Activated T-helper 1 cell treated with anti-CD3 and anti-CD28 coated beads, Interleukin-2, amount 50 U/mL, for 16 hours (primary cell): ENCODE measurements at places on chromosomes 2 and 18.

- no peak for DNase-seq
These were observed 415.9 kb downstream of the NBAS start for GRCh38 chr2:15145046-15145817.

GRCh38 chr2:223945755-223946154 lies 620 bp upstream of the WDFY1 start:
- DNase-seq, result no peak

DNA sequence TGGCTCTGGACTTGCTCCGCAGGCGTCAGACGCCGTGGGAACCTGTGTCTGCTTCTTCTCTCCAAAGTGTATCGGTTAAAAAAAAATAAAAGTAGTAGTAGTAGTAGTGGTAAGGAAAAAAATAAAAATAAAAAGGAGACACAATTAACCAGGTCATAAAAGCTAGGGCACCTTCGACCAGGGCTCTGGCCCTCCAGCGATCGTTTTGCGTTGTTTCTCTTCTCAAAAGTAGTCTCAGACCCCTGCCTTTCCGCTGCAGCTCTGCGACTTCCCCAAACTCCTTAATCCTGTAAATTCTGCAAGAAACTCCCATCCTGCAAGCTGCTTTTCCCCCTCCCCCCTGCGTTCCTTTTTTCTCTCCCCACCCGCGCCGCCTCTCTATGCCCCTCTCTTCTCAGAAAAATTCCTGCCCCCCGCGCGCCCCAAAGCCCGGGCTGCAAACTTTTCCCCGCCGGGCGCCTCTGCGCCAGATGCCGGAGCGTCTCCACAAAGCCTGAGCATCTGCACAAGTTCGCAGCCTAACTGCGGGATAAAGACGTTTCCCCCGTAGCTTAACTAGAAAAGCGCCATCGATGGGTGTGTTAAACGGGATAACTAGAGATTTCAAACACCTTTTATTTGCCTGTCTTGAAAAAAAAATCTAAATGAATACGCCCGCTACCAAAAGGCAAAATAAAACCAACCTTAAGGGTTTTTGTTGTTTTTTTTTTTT lies 1.8 kb upstream of the SALL3 start:
- DNase-seq, result no peak

GRCh38 chr2:67503066-67503795 lies 106.1 kb downstream of the ETAA1 start:
- DNase-seq, result no peak

DNA sequence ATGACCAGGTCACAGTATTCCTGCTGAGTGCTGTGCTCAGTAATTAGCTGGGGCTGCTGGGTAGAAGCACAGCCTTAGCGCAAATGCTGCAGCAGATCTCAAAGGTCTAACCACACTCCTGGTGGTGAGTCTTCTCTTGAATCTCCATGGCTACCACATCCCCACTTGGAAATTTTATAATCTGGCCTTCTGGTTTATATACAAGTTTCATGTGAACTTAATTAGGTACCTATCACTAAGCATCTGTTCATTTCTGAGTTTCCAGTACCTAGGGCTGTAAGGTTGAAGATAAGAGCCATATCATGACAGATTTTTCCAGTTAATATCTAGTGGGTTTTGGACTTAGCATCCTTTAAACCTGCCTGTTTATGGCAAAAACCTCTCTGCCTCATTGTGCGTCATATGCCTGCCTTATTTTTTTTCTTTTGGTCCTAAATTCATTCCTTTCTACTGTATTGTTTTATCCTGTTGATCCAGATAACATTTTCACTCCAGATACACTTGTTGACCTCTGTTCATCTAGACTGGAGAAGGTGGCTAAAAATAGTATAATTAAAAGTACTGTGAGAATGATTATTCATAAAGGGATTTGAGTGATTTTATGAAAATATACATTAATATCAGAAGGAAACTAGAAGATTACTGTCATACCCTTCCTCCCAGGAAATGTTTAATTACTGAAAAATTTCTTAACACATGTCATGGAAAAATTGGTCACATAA lies 168.4 kb upstream of the THUMPD2 start:
- DNase-seq, result no peak

DNA sequence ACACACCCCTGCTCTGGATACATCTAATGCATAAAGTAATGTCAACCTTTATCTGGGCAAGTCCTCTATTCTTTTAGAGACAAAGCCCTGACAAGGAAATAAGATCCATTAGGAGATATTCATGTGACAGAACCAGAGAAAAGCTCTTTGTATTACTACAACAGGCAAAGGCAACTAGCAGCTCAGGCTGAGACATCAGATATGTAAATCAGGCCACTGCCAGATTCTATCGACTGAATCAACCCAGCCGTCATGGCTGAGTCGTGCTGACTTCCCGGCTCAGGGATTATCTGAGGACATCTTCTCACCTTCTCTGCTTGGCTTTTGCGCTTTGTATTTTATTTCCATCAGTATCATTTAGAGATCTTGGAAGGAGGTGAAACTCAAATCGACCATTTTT lies 294.5 kb downstream of the PLCL1 start:
- DNase-seq, result no peak

- no peak for DNase-seq
These were observed 5.0 kb upstream of the MRPL19 start for GRCh38 chr2:75641587-75641986.

DNA sequence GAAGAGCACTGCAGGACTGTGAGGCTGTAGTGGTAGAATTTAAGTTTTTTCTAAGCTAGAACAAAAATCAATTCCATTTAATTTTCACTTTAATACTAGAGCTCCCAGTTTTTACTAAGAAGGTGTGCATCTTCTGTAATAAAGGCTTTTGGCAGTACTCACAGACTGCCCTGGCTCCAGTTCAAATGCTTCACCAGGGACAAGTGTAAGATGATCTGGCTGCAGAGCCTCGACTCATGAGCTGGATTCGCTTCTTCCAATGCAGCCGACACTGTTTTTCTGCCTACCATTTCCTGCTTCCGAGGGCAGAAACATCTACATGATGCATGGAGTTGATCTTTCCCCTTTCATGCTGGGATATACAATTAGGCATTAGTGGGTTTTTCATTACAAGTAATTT lies 87.0 kb downstream of the FARSB start:
- DNase-seq, result no peak

DNA sequence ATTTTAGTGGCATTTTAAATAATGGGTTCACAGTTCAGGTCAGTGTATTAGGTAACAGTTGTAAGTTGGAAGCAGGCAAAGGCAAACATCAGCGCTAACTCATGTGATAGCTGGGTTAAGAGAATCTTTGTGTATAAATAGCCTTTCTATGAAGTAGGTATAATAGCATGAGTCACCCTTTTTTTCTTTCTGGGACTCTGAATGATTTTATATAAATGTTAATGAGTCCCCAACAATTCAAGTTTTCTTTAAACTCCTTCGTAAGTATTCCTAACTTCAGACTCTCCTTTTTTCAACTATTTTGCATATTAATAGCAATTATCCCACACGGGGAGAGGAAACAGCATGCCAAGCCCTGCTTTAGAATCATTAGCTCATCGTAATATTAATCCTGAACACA lies 384.3 kb downstream of the PIK3C3 start:
- no peak for DNase-seq

GRCh38 chr2:119426396-119426675 lies 5.3 kb upstream of the TMEM37 start:
- DNase-seq, result no peak

DNA sequence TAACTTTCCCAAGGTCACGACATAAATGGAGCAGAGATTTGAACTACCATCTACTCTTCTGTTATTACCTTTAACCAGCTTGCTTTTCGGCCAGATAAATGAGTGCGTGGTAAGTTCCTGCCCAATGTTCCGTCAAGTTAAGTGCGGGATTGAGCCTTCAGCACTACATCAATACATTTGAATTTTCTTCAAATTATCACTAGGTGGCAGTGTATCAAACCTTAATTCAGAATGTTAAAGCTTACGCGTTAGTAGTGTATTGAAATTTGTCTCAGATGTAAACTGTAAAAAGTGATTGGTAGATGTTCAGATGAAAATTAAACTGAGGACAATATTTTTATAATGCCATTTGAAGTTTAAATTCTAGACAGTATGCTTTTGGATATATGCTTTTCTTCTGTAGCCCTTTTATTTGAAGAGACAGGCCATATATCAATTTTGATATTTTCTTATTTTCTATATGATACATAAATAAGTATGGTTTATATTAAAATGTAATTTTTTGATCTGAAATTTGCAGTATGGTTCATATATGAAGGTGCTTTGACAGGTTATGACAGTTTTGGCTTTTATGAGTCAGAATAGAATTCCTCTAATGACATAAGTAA lies 681.3 kb downstream of the ADCYAP1 start:
- no peak for DNase-seq

- DNase-seq, result no peak
These were observed 364.4 kb upstream of the GCFC2 start for GRCh38 chr2:76075126-76075525.

DNA sequence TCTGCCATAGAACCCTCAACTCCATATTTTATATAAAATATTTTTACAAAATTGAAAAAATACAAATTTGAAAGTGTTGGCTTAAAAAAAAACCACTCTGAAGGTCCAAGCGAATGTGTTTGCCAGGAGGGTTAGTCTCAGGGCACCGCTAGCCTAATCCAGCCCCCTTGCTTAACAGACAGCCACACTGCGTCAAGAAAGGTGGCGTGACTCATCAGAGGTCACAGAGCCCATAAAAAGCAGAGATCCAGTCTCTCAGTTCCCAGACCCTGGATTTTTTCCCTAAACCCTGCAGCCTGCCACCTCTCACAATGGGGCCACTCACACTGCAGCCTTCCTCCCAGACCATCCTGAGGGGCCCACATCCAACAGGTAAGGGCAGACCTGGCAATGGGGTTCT lies 3.9 kb upstream of the TNS1 start:
- no peak for DNase-seq

DNA sequence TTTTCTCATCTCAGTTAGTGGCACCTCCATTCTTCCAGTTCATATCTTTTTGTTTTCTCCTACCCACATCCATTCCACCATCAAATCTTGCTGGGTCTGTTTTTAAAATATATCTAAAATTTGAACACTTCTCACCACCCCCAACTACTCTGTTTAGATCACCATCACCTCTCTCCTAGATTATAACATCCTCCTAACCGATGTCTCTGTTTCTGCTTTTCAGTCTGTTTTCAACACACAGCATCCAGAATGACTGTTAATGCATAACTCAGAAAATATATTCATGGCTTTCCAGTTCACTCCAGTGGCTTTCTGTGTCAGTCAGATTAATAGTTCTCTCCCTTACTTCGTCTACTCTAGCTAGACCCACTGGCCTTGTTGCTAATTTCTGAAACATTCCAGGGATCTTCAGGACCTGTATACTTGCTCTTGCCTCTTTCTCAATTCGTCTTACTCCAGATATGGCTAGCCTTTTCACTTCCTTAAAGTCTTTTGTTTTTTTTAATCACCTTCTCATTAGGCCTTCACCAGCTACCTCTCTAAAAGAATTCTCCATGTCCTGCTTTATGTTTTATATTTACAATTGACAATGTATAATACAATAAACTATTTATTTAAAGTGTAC lies 105.3 kb downstream of the COMMD1 start:
- no peak for DNase-seq

GRCh38 chr2:97935719-97936161 lies 60.0 kb downstream of the TMEM131 start:
- no peak for DNase-seq

DNA sequence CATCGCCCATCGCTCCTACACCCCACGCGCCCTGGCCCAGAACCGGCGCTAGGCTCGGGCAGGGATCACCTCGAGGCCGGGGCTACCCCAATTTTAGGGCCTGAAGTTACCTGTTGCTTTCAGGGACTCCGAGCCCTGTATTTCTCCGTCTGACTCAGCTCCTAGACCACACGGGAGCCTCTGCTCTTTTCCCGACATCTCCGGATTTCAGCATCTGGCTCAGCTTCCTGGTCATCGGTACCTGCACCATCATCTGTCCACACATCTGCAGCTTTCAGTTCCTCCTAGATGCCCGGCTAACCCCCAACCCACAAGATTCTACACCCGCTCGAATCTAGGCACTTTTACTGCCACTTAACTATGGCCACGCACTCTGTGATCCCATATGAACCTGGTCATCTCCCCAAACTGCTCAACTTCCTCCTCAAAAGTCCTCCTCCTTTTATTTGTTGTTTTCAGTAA lies 12.1 kb upstream of the HMSD start:
- DNase-seq, result no peak

DNA sequence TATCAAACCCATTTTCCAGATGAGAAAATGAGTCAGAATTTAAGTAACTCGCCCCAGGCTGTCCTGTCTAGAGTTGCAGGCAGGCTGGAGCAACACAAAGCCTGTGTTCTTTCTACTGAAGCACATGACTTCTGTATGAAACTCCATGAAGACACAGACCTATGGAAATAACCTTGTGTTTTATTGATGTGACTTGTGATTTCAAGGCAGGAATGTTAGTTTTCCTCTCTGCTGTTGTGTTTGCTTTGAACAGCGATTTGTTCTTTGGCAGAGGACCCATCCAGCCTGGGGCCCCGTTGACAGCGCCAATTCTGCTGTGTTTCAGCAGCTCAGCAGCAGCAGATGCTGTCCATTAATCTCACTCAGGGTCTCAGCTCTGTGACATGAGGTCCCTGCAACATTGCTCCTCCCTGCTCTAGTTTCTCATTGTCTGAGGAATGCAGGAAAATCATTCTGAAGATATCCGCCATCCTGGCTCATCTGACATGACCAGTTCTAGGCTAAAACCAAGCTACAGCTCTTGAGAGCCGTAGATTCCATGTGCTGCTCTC lies 344.3 kb upstream of the RAB12 start:
- DNase-seq, result no peak

DNA sequence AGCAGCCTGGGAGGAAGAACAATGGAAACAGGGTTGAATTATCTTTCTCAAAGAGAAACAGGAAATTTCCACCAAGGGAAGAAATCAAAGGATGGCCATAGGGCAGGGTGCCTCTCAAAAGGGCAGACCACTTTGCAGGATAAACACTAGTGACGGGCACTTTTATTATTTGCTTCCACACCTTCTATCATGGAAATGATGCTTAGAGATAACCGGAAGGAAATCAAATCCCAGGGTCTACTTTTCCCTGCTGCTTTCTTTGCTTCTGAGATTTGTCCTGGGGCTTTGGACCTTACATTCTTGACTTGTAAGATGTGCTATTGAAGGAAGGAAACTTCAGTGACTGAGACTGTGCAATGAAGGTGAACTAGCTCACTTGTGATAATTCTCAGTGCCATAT lies 1.1 kb upstream of the SCN9A start:
- DNase-seq, result no peak

- no peak for DNase-seq
These were observed 1.4 kb downstream of the NDUFA10 start for GRCh38 chr2:240023792-240024191.

- DNase-seq, result no peak
These were observed 49.2 kb upstream of the ZNF397 start for GRCh38 chr18:35191698-35192025.

DNA sequence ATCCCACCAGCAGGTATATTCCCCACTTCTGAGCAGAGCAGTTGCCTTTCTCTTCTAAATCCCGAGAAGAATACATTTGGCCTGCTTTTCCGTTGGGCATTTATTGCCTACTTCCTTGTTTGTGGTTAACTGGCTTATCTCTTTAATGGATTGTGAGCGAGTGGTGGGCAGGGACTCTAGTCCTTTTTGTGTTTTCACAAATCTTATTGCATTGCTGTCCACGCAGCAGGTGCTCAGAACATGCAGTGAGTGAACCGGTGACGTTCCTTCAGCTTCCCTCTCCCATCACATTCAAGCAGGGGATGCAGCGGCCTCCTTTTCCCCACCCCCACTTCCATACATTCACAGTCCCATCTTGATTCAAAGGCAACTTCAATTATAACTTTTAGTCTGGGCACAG lies 28.9 kb upstream of the GAREM2 start:
- DNase-seq, result no peak

GRCh38 chr2:198016243-198016642 lies 211.8 kb downstream of the PLCL1 start:
- no peak for DNase-seq

- peak; percentile 85 for DNase-seq
These were observed 3.4 kb upstream of the DUSP2 start for GRCh38 chr2:96148410-96149217.
